Activated gamma-delta T cell treated with Interleukin-2 at 50 U/mL for 16 hours (primary cell): ENCODE measurements at places on chromosomes 12 and 14.

DNA sequence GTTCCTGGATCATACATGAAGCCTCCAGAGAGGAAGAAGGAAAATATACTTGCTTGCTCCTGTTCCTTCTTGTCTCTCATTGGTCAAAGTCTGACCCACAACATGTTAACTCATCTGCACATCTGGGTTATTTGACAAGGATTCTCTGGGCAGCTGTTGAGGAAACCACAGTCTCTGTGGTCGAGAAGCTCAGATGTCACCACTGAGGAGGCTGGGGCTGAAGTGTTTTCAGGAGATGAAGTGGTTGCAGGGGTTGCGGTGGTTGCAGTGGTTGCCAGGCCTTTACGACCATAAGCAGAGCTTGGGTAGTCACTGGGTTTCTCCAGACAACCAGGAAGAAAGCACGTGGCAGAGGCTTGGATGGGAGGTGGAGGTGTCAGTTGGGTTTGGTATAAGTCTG lies 265.0 kb upstream of the LRIG3 start:
- no peak for DNase-seq

DNA sequence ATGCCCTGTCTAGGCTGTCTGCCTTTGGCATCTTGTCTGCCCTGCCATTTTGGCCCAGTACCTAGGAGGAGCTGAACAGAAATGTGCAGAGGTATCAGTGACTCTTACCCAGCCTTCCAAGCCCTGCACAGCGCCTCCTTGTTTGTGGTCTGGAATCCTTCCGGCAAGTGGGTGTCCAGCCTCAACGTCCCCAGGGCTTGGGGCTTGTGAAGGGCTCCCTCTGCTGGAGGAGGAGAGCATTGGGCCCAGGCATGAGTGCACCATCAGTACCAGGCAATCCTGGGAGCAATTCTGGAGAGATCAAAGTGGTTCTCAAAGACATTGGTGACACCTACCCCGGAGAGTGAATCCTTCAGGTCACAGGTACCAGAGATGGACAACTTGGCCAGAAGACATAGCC lies 2.4 kb upstream of the TCL1B start:
- no peak for DNase-seq

DNA sequence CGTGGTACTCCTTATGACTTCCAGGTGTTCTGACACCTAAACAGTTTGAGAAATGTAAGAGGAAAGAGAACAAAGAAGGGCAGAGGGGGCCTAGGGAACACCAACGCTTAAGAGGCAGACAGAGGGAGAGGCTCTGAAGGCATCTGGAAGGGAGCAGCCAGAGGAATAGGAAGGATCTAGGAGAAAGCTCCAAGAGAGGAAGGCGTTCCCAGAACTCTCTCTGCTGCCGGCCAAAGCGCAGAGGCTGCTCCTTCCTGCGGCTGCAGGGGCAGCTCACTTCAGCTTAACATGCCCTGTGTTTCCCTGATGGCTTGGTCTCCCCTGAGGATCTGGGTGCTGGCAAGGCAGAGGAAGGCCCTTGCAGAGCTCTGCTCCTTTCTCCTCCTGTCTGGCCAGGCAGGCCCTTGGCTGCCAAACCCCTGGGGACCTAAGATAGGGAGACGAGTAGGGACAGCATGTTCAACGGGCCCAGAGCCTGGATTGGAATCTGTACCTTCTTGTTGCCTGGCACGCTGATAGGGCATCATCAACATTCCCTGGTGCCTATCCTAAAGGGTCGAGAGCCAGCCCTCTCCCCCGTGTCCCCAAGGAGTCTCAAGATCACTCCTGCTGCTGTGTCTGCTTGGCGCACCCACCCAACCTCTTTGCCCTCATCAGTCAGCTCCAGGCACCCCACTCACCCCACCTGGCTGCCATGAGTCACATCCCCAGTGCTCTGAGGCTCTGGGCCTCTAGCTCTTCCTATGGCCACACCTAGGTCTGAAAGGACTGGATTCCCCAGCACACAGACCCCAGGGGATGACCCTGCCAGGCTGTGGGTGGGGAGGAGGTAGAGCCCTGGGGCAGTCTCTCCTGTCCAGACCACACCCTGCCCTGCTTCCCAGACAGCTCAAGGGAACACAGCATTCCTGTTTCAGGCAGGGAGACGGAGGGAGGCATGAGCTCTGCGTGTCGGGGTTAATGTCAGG lies 45.6 kb downstream of the LTBP2 start:
- no peak for DNase-seq

DNA sequence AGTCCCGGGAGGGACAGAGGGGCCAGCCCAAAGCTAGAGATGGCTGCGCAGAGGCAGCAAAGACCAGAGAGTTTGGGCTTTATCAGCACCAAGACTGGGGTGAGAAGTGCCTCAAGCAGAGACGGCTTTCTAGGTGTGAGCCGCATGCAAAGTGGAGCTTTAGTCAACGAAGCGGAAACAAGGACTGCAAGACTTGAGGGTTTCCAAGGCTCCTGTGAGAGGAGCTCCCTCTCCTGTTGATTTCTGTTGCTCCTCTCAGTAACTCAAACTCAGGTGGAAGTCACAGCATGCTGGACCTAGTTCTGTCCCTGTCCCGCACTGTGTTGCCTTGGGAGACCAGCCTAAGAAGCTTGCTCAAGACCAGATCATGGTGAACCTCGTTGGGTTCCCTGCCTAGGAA lies 327.8 kb downstream of the MED13L start:
- no peak for DNase-seq

DNA sequence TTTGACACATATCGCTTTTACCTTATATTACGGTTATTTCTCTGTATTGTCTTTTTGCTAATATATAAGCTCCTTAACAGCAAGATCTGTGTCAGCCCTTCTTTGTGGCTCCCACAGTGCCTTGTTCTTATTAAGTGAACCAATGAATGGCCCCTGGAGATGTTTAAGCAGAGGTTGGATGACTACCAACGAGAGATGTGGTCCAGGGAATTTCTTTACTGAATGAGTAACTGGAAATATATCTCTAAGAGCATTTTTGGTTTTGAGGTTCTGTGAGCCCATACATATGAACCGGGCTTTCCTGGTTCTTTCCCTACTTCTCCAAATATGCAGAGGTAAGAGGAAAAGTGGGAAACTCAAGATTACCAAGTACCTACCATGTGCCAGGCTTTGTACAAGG lies 23.5 kb downstream of the CALCOCO1 start:
- DNase-seq: no peak

GRCh38 chr12:84791444-84791843 lies 121.2 kb downstream of the SLC6A15 start:
- DNase-seq: no peak

- no peak for DNase-seq
Measured at GRCh38 chr12:1769809-1770494, 50.4 kb upstream of the LRTM2 start.

DNA sequence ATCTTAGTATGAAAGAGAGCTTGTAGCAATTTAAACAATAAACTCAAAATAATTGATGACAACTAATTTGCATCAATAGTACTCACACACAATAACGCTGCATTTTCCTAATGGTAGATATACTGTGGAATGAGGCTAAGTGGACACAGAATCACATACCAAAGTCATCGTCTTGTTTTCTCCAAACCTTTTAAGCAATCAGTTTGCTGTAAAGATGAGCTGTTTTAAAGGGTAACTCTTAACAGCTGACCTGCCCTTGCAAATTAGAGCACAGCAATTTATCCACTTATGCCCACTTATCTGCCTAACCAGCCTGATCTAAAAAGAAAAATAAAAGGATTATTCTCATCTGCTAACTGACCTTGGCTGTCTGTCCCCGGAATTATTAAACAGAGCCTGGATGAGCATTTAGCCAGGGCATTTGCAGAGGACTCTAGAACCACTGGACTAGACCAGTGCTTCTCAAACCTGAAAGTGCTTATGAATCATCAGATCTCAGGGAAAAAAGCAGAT lies 174.3 kb upstream of the BCL2L14 start:
- DNase-seq: no peak

- no peak for DNase-seq
Measured at GRCh38 chr14:41446008-41446407, 160.7 kb upstream of the LRFN5 start.

DNA sequence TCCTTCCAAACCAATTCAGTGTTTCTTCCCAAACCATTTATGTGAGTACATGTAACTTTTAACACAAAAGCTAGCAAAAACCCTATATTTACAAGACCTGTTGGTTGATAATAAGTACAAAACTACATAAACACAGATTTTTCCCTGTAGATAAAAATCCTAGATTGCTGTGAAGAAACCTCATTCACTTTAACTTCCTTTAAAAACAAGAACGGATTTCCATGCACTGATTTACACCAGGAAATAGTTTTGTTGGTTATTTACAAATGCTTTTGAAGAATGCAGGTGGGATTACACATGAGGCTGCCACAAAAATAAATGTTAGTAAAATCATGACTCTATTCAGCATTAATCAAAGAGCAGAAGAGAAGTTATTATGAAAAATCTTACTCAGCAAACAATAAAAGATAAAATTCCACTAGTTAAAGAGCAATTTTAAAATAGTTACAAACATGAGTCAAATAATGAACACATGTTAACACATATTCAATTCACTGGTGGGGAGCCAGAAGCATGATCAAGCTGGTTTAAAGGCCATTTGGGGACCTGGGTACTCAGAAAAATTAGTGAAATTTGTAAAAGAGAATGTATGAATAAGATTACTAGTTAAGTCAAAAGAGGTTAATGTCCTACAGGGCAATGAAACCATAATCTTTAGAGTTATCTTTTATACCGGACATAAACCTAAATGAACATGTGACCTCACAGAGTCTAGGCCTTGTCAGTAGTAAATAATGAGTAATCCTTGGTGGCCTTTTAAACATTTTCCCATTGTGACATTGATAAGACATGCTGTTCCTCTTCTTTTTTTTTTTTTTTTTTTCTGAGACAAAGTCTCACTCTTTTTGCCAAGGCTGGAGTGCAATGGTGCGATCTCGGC lies 79.9 kb downstream of the PHLDA1 start:
- no peak for DNase-seq

DNA sequence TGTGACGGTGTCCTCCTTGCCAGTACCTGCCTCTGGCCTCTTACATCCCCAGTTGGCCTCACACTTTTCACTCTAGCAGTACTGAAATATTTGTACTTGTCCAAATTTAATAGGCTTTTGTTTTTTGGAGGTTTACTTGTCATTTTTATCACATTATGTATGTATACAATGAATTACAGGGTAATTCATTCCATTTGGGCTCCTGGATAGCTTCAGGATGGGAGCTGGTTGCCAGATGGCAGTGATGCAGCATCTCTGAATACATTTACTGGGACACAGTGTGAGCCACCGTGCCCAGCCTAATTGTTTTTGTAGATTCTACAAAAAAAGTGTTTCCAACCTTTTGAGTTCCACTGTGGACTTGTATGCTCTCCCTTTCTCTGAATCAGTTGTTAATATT lies 13.4 kb downstream of the CCDC77 start:
- no peak for DNase-seq
